Mucosa of descending colon (tissue), 3 donors: ENCODE measurements at places on chromosomes 5 and 9.

DNA sequence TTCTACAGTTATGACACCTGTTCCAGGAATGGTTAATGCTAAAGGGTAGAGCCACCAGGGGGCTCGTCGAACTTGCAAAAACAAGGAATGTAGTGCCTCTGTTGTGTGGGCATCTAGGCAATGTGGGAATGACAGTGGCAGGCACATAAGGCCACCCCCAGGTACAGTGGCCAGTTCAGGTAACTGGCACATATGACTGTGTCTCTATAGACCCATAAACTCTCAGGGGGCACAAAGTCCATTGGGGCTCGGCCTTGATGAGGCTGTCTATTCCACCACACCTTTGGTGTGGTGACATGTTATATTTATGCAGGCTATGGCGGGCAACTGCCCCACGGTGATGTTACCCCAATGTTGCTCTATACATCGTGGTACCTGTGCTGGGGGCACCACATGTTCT, 59.6 kb upstream of the FAM120A start:
- DNase-seq, result peak; percentile 89

GRCh38 chr5:35124932-35125331, 77.2 kb upstream of the AGXT2 start:
- no peak for DNase-seq

DNA sequence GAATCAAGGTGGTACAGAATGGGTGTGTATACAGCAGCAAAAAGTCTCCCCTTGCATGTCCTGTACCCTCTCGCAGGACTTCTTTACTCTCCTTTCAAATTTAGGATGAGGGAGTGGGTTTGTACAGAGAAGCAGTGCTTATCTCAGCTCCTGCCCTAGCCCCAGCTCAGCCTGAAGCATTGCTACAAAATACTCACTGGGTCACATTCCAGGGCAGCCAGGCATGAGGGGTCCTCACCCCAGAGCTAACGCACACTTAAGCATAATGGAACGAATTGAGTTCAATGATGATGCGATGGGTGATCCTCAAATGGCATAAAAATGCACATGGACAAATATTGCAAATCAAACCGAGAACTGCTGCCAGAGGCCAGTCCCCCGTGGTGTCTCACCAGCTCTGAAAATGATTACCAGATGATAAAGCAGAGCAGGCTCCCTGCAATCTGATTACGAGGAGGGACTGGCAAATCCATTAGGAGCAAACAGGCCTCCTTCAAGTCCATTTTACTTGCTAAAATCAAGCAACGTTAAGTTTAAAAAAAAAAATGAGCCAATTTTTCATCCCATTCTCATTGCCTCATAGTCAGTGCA, 231.6 kb upstream of the TAS2R1 start:
- DNase-seq, result no peak

DNA sequence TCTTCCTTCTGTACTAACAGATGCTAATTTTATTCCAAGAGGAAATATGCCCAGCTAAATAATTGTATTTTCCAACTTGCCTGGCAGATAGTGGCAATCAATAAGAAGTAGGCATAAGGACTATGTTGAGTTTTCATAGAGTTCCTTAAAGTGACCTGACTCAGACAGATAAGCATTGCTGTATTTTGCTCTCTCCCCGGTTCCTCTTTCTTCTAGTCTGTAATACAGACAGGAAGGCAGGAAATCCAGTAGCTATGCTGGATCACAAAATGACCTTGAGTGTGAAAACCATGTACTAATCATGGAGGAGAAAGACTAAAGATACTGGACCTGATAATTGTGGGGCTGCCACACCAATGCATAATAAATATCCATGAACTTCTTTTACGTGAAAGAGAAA, 701.7 kb downstream of the CETN3 start:
- DNase-seq, result no peak
